DMS79 (cell line): ENCODE measurements at places on chromosomes 1 and 21.
A peak's percentile ranks its signal among the peaks of the same experiment; 100 is the strongest.

DNA sequence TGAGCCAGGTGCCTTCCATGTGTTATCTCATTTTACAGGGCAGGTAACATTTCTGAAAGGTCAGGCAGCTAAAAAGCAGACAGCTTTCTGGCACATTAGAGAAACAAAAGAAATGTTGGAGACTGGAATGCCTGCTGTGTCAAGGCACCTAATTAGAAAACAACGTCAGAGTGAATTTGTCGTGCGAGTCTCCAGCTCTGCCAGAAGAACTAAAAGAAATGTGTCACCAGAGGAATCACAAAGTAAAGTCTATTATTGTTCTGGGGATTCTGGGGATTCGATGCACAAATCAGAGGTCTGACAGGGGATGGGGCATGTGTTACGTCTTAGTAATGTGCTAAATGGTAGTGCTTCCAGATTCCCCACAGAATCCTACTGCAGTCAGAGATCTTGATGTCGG, 89.3 kb downstream of the EDEM3 start:
- no peak for DNase-seq

- DNase-seq = no peak
These were observed 1.6 kb upstream of the TMEM63A start for GRCh38 chr1:225883616-225884265.

DNA sequence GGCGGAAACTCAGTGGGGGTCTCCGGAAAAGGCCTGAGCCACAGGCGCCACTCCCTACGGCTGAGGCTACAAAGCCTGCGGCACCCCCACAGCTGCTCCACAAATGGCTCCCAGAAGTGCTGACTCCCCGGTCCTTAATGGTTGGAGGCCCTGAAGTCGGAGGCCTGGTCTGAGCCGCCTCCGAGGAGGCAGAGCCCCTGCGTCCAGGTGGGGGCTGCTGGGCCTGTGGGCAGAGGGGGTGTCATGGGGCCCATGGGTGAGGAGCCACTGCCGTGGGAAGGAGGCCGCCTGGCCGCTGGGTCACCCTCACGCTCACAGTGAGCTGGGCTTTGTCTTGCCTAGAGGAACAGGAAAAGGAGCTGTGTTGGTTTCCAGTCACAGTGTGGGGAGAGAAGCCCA, 12.4 kb upstream of the COL18A1 start:
- DNase-seq = no peak

GRCh38 chr1:55503663-55504305, 288.6 kb upstream of the USP24 start:
- DNase-seq = peak; percentile 79

DNA sequence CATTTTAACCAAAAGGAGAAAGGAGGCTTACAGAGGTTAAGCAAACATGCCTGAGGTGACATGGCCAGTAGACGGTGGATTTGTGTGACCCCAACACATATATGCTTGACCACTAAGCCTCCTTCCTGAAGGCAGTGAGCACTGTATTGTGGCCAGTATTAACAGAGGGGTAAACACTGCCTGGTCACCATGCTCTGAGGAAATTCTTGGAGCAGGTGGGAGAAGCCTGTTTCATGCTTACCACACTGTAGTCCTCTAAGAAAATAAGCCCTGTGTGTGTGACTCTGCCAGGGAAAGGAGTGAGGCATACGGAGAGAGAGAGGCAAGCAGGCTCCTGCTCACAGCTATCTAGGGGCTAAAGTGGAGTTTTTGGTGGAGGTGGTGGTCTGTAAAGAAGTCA, 102.7 kb downstream of the KCND3 start:
- no peak for DNase-seq

DNA sequence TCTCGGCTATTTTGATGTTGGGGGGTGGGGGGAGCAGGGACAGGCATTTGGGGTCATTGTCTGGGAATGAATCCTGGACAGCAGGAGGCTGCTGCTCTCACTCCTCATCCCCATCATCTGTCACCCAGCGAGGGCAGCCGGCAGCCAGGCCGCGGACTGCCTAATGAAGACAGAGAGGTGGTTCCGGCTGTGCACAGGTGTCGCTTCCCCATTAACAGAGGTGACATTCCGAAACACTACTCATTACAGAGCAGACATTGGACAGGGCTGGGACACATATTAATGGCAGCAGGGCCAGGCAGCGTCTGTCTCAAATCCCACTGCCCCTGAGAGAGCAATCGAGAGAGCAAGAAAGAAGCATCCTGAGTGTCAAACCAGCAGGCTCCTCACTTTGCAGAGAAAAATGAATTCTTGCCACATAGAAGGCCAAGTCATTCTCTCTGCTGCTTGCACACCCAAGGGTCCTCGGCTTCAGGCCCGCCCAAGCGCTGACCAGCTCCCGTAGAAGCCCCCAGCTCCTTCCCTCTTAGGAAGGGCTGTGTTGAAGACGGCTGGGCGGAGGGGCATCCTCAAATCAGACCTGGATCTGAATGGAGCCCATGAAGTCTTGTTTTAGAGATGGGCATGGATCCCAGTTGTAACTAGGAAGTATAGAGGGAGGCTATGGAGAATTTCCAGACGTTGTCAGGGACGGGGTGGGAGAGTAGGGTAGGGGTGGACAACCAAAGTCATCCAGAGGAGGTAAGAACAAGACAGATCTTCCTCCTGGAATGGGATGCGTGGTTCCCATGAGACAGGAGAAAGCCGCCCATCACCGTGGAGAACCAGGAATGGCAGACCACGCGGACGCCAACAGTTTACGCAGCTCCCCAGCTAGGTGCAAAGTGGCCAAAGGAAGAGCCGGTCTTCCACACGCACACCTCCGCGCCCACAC, 8.2 kb upstream of the LEMD1 start:
- no peak for DNase-seq

DNA sequence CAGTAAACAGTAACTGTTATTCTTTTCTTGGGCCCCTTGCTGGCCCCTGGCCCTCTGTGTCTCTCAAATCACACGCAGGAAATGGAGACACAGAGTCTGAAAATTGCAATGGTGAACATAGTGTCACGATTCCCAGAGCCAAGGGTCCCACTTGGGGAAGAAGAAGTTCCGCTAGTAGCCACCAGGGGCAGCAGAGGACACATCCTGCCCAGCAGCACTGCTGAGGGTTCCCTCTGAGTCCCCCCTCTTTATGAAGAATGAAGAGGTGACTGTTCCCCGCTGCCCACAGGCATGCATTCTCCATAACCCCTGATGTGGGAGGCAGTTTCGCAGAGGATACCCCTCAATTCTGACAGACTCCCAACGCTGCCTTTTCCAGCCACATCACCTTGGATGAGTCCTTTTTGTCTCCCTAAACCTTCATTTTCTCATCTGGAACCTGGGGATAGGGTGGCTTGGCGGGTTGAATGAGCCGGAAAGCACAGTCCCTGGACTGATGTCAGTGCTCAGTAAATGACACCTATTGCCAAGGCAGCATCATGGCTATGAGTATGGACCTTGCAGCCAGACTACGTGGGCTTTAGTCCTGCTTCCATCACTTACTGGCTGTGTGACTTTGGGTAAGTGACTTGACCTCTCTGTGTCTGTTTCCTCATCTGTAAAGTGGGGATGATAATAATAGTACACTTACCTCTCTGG, 238.0 kb upstream of the TMEM51 start:
- no peak for DNase-seq

- DNase-seq = no peak
These were observed 49.8 kb upstream of the RIPK4 start for GRCh38 chr21:41816583-41817165.

GRCh38 chr1:99268021-99268420, 3.7 kb downstream of the PLPPR4 start:
- DNase-seq = no peak

- DNase-seq = no peak
These were observed 2.5 kb upstream of the OLFML3 start for GRCh38 chr1:113976609-113977278.
